Central memory CD8-positive, alpha-beta T cell (primary cell): ENCODE measurements at places on chromosomes 12 and 14.

GRCh38 chr12:54857406-54857805 is 3.1 kb downstream of the MUCL1 start:
- DNase-seq = no peak
- no peak overlapping the region for H3K4me3 ChIP-seq
- peaks cover 5% of the 10 kb centered on the region for H3K4me1 ChIP-seq
- peaks cover 37% of the 10 kb centered on the region for H3K27me3 ChIP-seq
- no peak overlapping the region for H3K27ac ChIP-seq
- H3K36me3 ChIP-seq = no peaks in the 10 kb centered on the region

DNA sequence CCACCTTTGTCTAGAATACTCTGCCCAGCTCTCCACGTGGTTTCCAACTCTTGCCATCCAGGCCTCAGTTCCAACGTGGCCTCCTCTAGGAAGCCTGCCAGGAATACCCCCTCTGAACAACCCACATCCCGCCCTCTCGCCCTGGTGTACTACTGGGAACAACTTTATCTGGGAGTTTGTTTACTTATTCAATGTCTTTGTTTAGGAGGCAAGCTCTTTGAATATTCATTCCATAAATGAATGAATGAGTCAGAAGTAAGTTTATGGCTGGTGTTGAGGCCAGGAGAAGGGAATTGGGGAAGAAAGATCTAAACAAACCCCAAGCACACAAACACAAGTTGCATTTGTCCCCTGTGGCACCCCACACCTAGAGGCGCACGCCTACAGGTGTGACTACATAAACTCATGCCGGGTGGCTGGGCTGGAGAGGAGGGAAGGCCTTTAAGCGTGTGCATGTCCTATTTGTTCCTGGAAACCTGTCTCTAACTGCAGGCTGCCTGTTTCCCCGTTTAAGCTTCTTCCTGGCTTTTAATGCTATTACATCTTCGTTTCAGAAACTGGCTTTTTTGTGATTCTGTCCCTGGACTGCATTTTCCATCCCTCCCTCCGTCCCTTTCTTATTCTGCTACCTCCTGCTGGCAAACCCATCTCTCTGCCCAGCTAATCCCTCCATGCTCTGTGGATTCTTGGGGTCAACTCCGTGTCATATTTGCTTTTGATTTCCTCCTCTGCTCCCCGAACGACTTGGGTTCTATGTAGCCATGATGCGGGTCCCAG is 57.9 kb downstream of the FZD10 start:
- peaks cover 9% of the 10 kb centered on the region for H3K27me3 ChIP-seq
- no peaks in the 10 kb centered on the region for H3K4me1 ChIP-seq
- H3K4me3 ChIP-seq = no peak overlapping the region
- H3K27ac ChIP-seq = no peak overlapping the region
- no peaks in the 10 kb centered on the region for H3K36me3 ChIP-seq

DNA sequence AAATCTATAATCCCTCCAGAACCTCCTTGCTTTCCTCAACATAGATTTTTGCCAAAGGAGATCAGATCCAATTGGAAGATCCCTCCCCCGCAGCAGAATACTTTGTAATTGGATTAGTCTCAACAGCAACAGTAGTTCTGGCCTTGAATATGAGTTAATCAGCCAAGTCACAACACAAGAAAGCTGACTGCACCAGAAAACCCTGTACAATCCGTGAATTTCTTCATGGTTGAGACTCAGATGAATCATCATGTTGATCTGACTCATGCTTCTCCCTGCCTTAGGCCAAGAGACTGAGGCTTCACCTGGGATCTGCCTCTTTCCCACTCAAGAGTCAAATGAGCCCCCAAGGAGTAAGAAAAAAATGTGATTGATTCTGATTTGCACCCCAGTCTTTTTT is 3.0 kb upstream of the METTL17 start:
- peaks cover 21% of the 10 kb centered on the region for H3K4me1 ChIP-seq
- H3K36me3 ChIP-seq = peaks cover 13% of the 10 kb centered on the region
- no peak overlapping the region for H3K4me3 ChIP-seq
- H3K27ac ChIP-seq = no peak overlapping the region

- H3K4me1 ChIP-seq = peaks cover 89% of the 10 kb centered on the region
- H3K36me3 ChIP-seq = peaks cover 12% of the 10 kb centered on the region
- no peak for DNase-seq
- H3K27ac ChIP-seq = peak overlapping the region; percentile 91
Measured at GRCh38 chr12:53218551-53219291, 11.7 kb upstream of the ITGB7 start.

GRCh38 chr12:116282371-116283286 is 5.1 kb upstream of the MED13L start:
- H3K4me1 ChIP-seq = peaks cover 7% of the 10 kb centered on the region
- DNase-seq = no peak
- peak overlapping the region; percentile 34 for H3K4me3 ChIP-seq
- no peak overlapping the region for H3K27ac ChIP-seq

- no peak for DNase-seq
- no peaks in the 10 kb centered on the region for H3K27me3 ChIP-seq
- H3K36me3 ChIP-seq = no peaks in the 10 kb centered on the region
Measured at GRCh38 chr14:104158827-104159798, 20.7 kb downstream of the KIF26A start.

DNA sequence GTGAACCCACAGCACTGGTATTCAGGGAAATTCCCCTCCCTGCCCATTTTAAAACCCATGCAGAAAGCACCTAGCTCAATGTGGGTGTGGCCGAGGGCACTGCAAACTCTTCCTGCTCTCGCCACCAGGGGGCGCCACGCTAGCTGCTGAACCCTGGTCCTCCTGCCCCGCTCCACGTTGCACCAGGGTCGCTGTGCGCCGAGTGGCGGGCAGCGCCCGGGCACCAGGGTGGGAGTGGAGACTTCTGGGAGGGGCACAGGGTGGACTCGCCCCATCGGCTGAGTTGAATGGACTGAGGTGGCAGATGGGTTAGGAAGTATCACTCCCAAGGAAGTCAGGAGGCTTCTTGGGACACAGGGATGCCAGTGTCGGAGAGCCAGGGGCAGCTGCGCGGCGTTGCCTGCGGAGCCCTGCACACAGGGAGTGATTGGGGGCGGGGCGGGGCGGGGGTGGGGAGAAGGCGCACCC is 48.1 kb upstream of the BCL11B start:
- peak overlapping the region; percentile 69 for H3K4me3 ChIP-seq
- H3K4me1 ChIP-seq = peaks cover 26% of the 10 kb centered on the region
- peak overlapping the region; percentile 16 for H3K27ac ChIP-seq
- no peaks in the 10 kb centered on the region for H3K27me3 ChIP-seq
- no peaks in the 10 kb centered on the region for H3K36me3 ChIP-seq

DNA sequence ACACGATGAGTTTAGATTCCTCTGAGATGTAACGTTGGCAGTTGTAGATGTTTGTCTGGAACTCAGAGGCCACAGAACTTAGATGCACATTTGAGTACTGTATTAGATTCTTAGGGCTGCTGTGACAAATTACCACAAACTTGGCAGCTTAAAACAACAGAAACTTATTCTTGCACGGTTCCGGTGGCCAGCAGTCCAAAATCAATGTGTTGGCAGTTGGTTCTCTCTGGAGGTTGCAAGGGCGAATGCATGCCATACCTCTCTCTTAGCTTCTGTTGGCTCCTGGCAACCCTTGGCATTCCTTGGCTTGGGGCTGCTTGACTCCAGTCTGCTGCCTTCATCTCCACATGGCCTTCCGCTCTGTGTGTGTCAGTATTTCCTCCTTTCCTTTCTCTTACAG is 118.9 kb downstream of the C12orf75 start:
- no peak for DNase-seq
- no peak overlapping the region for H3K27ac ChIP-seq
- H3K4me3 ChIP-seq = no peak overlapping the region
- no peaks in the 10 kb centered on the region for H3K4me1 ChIP-seq
- H3K36me3 ChIP-seq = no peaks in the 10 kb centered on the region

DNA sequence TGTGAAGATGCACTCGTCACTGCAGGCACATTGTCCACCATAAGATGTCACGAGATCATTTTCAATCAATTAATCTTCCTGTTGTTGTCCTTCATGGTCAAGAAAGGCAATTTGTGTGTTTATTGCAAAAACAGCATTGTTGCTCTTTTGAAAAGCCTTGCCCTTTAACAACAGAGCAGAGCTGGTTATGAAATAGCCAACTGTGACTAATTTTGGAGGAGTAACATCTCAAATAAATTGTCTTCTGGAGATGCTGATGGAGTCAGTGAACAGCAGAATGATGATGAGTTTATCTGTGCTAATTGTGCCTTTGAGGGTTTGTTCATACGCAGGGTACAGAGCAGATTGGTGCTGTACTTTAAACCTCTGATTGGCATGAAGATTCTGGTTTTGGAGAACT is 88.3 kb upstream of the E2F7 start:
- no peak overlapping the region for H3K27ac ChIP-seq
- no peaks in the 10 kb centered on the region for H3K36me3 ChIP-seq
- DNase-seq = no peak
- H3K4me1 ChIP-seq = no peaks in the 10 kb centered on the region

DNA sequence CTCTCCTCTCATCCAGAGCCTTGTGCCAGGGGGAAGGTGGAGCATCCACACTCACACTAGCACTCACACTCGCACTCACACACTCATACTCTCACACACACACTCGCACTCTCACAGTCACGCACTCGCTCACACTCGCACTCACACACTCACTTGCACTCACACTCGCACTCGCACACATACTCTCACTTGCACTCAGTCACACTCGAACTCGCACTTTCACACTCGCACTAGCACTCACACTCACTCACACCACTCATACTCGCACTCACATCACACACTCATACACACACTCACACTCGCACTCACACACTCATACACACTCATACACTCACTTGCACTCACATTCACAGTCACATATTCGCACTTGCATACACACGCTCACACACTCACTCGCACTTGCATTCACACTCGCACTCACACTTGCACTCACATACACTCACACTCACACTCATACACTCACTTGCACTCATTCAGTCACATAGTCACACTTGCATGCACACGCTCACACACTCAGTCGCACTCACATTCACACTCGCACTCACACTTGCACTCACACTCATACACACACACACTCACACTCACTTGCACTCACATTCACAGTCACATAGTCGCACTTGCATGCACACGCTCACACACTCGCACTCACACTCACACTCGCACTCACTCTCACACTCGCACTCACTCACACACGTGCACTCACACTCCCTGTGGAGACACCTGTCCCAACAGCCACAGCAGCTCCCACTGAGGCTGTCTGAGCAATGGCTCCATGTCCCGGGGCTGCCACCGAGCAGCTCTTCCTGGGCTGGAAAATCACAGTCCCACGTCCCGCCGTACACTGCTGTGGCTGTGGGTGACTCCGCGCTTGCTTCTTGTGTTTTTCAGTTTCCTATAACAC is 12.3 kb upstream of the RIMBP2 start:
- H3K27me3 ChIP-seq = peaks cover under 1% of the 10 kb centered on the region
- peaks cover 1% of the 10 kb centered on the region for H3K36me3 ChIP-seq
- no peak overlapping the region for H3K4me3 ChIP-seq
- H3K27ac ChIP-seq = no peak overlapping the region
- no peak for DNase-seq
- no peaks in the 10 kb centered on the region for H3K4me1 ChIP-seq

DNA sequence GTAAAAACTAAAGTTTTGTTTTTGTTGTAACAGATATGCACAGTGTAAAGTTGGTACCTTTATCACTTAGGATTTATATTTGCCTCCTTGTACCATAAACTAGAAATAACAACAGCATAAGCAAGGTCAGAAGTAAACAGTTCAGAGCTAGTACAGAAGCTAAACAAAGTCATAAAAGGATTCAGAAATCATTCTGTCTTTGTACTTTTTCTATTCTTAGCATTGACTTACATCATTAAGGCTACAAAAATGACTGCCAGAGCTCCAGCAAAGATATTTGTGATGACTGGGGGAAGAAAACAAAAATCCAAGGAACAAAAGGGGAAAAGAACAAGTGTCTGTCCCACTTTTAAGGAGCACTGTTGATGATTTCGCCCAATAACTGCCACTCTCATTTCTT is 347.2 kb downstream of the CCDC91 start:
- H3K27me3 ChIP-seq = no peaks in the 10 kb centered on the region
- no peak overlapping the region for H3K27ac ChIP-seq
- DNase-seq = no peak
- H3K4me1 ChIP-seq = peaks cover 13% of the 10 kb centered on the region

DNA sequence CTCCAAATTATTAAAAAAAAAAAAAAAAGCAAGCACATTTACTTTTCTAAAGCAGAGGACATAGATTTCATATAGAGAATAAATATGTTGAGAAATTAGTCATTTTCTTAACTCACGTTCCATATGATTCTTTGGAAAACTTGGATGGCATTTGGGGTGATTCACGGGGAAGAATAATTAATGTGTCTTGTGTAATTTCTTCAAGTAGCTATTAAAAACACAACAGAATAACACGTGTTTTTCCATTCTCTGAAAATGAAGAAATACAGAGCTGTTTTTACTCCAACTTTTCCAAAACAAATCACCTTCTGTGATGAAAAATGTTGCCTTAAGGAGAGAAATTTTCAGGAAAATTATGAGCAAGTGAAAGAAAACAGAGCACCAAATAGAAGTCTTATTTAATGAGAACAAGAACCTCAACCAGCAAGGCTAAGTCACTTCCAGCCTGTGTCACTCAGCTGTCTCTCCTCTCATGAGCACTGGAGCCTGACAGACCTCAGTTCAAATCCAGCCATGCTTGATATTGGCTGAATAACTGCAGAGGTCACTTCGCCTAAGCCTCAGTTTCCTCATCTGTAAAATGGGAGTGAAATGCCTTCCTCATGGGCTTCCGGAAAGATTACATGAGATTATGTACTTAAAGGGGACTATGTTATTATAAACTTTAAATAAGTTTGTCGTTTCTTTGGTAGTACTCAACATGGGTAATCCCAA is 42.8 kb upstream of the NUAK1 start:
- no peak overlapping the region for H3K27ac ChIP-seq
- DNase-seq = no peak
- no peaks in the 10 kb centered on the region for H3K36me3 ChIP-seq
- no peak overlapping the region for H3K4me3 ChIP-seq

DNA sequence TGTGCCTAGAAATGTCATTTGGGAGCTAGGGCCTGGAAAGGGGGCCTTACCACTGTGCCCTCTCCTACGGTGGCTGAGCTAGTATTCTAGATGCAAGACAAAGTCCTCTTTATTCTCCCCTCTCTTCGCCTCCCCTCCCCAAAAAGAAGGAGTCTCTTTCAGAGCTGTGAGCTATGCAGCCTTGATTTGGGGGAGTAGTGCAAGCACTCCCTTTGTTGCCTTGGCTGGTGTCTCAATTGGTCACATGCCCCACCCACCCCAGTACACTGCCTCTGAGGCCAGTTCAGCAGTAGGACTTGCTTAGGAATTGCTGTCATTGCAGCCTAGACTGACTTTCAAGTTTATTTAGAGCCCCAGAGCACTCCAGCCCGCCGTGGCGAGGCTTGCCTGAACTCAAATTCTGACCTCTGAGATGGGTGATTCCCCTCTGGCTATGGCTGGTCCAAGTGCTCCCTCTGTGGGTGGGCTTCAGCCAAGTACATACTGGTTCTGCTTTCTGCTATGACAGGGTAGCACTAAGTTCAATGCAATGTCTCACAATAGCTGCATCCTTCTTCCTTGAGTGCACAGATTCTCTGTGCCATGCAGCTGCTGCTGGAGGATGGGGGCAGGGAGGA is 37.0 kb upstream of the FBXO33 start:
- H3K4me1 ChIP-seq = no peaks in the 10 kb centered on the region
- no peak overlapping the region for H3K27ac ChIP-seq
- H3K4me3 ChIP-seq = no peak overlapping the region
- DNase-seq = no peak
